ENCODE measurements at places on chromosomes 2 and 18.
A peak's percentile ranks its signal among the peaks of the same experiment; 100 is the strongest.

DNA sequence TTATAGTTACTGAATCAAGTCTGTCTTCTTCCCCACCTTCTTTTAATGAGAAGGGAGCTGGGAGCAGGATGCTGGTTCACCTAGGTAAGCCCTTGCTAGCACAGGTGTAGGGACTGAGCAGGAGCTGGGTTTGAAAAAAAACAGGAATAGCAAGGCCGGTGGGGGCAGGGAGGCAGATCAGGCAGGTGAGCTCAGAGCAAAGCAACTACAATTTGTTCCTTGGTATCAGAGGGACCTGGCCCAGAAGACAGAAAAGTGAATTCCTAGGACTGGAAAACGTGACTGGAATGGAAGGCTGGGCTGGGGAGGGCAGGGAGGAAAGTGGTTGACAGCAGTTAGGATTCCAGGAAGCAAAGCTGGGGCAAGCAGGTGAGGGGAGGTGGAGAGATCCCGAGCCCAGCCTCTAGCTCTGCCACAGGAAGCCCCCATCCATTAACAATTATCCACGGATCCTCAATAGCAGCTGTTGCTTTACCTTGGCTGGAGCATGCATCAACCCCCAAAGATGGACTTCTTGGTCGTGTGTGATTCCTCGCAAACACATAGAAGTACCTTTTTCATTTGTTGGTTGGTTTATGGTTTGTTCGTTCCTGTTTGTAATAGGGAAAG lies 118.4 kb downstream of the LNPK start:
- DNase-seq: no peak

- no peak for DNase-seq
Observed at GRCh38 chr18:50695431-50696176, 124.2 kb downstream of the MRO start.

DNA sequence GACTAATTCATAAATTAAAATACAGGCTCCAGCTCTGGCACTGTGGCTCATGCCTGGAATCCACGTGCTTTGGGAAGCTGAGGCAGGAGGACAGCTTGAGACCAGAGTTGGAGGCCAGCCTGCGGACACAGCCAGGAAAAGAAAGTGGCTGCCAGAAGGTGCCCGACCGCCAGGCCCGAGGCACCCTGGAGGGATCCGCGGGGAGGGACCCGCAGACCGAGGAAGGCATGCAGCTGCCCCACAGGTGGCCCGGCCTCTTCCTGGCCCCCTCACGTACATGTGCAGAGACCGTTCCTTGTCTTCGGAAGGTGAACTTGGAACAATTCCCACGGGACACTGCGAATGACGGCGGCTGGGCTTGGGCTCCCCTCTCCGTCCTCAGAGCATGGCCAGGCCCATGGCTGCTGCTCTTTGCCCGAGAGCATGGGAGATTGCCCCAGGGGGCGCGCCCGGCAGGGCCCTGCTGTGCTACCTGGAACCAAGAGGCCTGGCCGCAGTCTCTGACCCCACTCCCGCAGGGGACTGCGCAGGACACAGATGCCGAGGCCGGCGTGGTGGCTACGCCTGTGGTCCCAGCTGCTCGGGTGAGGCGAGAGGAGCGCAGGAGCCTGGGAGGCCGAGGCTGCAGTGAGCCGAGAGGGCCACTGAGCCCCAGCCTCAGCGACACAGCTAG lies 55.6 kb upstream of the IMP4 start:
- DNase-seq: no peak

- DNase-seq: no peak
Observed at GRCh38 chr2:42105330-42106256, 57.8 kb downstream of the PKDCC start.

DNA sequence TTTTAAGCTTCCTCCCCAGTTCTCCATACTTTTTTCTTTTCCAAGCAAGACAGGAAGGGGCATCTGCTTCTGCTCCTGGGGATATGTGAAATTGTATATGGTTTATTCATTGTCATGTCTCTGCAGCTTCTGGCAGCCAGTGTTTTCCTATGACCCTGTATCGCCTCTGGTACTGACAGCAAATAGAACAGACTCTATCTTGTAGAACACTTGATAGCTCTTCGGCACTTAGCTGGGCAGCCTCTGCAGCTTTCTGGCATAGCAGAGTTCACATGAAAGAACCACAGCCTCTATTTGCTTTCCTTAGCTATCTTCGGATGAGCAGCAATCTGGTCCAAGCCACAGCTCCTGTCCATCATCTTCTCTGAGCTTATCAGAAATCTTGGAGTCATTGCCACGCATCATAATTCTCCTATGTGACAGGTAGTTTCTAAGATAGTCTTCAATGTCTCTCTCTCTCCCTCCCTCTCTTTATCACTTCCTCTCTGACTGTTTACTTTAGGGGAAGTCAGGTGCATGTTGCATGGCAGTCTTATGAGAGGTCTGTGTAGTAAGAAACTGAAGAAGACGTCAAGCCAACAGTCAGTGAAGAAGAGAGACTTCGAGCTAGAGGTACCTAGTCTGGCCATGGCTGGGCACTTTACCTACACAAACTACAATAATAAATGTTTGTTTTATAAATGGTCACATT lies 627.7 kb upstream of the CDH2 start:
- no peak for DNase-seq

GRCh38 chr18:10877987-10878386 lies 271.4 kb downstream of the PIEZO2 start:
- no peak for DNase-seq

DNA sequence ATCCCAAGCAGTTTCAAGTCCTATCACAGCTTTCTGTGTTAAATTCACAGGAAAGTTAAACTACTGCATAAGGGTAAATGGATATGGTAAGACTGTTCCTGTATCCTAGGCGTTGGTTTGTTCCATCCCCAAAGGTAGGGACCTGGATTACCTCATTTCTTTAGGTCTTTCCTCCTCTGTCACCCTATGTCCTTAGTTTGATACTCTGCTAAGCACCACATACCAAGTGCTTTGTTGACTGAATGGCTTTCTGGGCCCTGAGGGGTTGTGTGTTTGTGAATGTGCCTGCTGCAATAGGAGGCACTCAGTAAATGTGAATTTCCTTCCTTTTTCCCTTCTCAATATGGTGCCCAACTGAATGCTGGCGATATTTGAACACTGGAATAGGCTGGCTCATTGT lies 7.8 kb downstream of the NOSTRIN start:
- DNase-seq: no peak

GRCh38 chr2:216732334-216732733 lies 37.0 kb upstream of the IGFBP5 start:
- no peak for DNase-seq

GRCh38 chr2:227865291-227865690 lies 6.1 kb upstream of the DAW1 start:
- no peak for DNase-seq

- DNase-seq: no peak
Observed at GRCh38 chr2:86053166-86053565, 52.5 kb downstream of the POLR1A start.

DNA sequence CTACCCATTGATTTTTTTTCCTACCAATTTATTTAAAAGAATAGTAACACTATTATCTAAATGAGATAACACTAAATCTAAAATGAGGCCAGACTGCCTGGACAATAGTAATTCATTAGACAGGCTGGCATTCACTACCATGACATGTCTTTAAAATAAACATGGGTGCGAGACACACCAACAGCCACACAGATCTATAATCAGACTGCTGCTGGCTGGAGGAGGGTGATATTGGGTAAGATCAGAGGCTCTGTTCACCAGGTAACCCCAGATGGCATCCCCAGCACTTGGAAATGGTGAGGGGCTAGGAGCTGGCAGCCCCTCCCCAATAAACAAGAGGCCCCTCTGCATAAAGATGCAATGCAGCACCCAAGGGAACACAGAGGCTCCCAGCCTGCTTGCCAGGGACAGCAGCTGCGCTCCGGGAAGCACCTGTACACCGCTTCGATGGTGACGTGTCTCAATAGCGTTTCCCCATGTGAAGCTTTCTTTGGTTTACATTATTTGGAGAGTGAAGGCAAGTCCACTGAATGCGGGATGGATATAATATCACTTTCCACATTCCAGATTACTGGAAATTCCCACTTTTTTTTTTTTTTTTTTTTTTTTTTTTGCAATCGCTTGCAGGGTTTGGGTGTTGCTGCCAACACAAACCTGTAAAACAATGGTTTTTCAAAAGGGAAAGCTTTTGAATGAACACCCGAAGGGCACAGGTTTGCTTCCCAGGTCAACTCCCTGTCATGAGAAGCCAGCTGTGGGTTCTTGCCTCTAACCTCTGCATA lies 159.0 kb downstream of the ZNF516 start:
- DNase-seq: no peak

GRCh38 chr2:106664669-106665068 lies 177.5 kb downstream of the CD8B2 start:
- no peak for DNase-seq

GRCh38 chr18:50232419-50232818 lies 33.9 kb downstream of the CFAP53 start:
- DNase-seq: no peak

DNA sequence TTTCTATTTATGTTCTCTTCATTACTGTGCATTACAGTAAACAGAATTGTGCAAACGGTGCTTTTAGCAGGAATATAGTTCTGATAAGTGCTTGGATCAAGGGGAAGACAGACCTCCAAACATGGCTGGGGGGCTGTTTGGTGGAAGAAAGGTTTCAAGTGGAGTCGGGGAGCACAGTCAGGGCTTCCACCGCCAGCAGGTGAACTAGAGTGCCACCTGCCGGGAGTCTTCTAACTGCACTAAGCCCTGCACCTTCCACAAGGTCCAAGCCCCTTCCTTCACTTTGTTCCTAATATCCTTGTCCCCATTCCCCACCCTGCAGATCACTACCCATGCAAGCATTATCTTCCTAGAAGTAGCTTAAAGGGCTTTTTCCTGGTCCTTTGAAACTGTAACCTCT lies 11.1 kb downstream of the ONECUT2 start:
- no peak for DNase-seq

DNA sequence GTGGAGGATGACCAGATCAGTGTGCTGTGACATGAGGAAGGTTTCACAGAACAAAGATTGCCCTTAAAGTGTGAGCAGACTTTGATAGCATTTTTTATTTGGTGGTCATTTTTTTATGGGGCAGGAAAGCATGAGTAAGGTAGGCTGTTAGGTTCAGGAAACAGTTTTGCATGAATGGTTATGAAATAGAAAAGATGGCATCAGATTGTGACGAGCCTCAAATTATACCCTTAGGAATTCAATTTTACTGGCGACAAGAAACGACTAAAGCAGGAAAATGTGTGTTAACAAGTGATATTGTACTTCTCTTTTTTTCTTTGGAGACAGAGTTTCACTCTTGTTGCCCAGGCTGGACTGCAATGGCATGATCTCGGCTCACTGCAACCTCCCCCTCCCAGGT lies 44.7 kb downstream of the PIK3C3 start:
- no peak for DNase-seq

DNA sequence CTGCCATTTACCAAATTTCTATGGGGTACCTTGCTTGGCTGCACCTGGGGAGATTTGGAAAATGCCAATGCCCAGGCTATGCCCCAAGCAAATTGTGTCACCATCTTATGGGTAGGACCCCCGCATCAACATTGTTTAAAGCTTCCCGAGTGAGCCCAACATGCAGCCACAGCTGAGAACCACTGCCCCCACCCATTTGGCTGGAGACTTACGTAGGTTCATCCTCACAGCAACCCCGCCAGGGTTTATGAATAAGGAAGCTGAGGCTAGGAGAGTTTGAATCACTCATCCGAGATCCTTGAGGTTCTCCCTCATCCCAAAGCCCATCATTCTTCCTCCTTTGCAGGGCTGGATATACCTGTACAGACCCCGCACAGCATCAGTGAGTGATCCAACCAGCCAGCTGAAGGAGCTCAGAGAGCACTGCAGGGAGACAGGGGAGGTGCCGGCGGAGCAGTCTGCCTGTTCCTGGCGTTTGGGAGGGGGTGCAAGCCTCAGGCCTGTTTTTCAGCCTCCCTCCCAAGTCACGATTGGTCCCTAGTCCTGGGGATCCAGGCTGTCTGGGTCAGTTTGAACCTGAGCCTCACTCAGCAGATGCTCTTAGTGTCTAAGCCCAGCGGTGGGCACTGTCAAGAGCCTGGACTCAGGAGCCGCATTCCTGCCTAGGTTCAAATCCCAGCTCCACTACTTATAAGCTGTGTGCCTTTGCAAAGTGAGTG lies 164.9 kb downstream of the SMAD7 start:
- DNase-seq: no peak

GRCh38 chr18:79945118-79946042 lies 6.1 kb downstream of the SLC66A2 start:
- no peak for DNase-seq

DNA sequence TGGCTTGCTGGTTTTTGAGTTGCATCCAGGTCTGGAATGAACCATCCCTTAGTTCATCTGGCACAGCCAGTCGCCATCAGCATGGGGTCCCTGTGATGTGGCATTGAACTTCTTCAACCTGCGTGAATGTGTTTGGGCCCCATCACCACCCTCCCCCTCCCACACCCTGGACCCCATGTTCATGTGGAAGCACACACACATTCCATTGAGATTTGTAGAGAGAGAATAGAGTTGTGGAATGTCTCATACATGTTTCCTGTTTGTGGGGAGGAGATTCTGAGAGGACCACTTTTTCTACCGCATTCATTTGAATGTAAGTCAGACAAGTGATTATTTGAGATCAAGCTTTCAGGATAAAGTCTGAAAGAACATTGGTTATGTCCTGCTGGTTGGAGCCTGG lies 117.6 kb upstream of the EML6 start:
- no peak for DNase-seq

GRCh38 chr2:96819128-96819875 lies 3.2 kb downstream of the CNNM3 start:
- DNase-seq: no peak

GRCh38 chr2:51304311-51304710 lies 272.4 kb upstream of the NRXN1 start:
- DNase-seq: peak; percentile 4

- DNase-seq: no peak
Observed at GRCh38 chr2:9948721-9949120, 2.8 kb upstream of the GRHL1 start.

GRCh38 chr2:113132414-113133021 lies 5.1 kb downstream of the IL1RN start:
- no peak for DNase-seq

DNA sequence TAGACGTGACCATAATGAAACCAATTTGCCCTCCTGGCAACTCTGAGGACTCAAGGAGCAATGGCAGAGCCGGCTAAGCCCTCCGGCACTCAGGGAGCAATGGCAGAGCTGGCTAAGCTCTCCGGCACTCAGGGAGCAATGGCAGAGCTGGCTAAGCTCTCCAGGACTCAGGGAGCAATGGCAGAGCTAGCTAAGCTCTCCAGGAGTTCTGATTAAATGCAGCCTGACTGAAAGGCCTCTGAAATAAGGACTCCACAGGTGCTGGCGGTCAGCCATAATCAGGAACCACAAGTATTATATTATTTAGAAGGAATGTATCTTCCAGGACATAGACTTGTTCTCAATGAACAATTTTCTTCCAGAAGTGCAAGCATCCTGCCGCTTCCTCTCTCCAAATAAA lies 65.2 kb downstream of the C2orf76 start:
- no peak for DNase-seq

DNA sequence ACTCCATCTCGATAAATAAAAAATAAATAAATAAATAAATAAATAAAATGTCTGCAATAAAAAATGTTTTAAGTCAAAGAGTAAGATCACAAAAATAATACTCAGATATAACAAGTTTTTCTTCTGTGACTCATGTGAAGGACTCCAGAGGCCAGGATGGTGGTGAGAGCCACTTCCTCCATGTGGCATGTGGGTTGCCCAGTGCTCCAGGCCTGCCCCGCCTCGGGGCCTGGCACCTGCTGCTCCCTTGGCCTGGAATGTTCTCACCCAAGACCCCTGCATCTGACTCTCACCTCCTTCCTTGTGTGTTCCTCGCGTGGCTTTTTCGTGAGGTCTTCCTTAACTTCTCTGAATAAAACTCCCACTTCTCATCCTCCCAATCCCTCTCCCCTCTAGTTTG lies 77.4 kb upstream of the LDLRAD4 start:
- no peak for DNase-seq

Data from nucleus accumbens (tissue), 56 donors.